ENCODE measurements at places on chromosomes 1 and 21.
A peak's percentile ranks its signal among the peaks of the same experiment; 100 is the strongest.

DNA sequence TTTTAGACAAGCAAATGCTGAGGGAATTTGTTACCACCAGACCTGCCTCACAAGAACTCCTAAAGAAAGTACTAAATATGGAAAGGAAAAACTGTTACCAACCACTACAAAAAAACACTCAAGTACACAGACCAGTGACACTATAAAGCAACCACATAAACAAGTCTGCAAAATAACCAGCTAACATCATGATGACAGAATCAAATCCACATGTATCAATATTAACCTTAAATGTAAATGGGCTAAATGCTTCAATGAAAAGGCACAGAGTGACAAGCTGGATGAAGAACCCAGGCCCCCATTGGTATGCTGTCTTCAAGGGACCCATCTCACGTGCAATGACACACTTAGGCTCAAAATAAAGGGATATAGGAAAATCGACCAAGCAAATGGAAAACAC, 529.9 kb upstream of the CAMK1G start:
- DNase-seq: no peak

- no peak for DNase-seq
Measured at GRCh38 chr1:175278734-175279116, 86.1 kb upstream of the KIAA0040 start.

DNA sequence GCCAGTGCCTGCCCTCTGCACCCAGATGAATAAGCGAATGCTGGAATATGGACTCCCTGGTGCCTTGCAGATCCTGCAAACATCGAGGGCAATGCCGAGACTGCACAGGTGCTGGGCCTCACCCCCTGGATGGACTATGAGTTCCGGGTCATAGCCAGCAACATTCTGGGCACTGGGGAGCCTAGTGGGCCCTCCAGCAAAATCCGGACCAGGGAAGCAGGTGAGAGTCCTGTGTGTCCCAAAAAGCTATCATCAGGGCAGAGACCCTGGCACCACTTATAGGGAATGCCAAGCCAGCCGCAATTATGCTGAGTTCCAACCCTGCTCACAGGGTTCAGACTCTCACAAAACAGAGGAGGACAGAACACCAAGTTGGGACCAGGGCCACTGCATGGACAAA, 17.2 kb downstream of the TMEM81 start:
- DNase-seq: no peak

DNA sequence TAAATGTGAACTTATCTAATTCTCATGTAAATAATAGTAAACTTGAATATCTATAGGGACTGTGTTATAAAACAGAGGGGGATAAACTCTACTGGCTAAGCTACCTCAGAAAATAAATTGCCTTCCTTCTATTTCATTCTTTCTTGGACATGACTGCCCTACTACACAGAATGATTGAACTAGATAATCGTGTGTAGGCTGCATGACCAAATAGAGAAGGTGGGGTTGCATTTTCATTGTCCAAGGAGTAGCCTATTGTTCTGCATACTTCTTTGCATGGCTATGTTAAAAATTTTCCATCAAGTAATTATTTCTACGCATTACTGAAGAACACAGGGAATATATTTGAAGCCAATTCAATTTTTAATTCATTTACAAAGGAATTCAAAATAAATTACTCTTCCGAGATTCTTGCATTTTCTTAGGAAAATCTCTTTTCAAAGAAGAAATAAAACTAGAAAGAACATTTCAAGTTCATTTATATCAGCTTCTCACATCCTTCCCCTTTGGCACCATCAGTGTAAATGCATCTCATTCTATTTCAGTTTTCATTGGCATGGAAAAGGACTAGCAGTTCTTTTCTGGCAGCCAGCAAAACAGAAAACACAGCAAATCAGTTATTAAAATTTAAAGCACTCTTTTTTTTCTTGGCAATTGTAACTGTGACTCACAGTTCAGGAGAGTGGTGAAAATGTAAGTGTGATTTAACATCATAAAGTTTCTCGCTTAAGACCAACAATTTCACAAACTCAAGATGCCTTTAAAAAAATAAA, 714.7 kb downstream of the NCAM2 start:
- no peak for DNase-seq

DNA sequence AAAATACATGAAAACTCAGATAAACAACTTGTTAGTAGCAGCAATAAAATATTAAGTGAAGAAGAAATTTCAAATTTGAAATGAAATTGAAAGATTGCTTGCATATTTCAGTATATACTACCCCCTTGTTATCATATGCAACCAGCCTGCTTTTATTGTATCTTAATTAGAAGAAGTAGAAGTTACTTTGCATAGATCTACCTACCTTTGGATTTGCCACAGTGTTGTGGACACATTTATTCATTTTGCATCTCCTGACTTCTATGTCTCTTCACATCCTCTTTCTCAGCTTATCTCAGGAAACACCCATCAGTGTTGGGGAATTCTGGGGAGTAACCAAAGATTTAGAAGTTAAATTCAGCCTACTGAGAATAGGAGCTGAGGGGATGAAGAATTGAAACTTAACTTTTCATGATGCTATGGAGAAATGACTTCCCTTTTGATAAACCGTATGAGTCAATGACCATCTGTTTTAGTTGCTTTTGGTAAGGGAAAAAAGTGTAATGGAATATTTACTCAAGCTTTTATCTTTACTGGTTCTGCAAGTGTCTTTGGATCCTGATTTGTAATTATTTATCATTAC, 96.9 kb downstream of the RGL1 start:
- DNase-seq: no peak

DNA sequence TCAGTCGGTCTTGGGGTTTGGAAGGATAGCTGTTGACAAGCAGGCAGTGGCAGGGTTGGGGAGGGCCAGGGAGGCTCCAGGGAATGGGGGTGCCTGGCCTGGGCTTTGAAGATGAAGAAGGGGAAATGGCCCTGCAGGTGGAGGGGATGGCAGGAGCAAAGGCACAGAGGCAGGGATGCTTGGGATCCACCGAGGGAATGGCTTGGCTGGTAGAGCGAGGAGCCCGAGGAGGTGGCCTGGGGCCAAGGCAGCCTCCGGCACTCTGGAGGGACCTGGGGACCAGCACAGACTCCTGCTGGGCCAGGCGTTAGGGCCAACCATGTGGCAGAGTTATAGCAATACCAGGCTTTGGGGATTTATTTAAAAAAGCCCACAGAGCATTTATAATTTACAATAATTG, 62.9 kb upstream of the EDN2 start:
- DNase-seq: no peak

DNA sequence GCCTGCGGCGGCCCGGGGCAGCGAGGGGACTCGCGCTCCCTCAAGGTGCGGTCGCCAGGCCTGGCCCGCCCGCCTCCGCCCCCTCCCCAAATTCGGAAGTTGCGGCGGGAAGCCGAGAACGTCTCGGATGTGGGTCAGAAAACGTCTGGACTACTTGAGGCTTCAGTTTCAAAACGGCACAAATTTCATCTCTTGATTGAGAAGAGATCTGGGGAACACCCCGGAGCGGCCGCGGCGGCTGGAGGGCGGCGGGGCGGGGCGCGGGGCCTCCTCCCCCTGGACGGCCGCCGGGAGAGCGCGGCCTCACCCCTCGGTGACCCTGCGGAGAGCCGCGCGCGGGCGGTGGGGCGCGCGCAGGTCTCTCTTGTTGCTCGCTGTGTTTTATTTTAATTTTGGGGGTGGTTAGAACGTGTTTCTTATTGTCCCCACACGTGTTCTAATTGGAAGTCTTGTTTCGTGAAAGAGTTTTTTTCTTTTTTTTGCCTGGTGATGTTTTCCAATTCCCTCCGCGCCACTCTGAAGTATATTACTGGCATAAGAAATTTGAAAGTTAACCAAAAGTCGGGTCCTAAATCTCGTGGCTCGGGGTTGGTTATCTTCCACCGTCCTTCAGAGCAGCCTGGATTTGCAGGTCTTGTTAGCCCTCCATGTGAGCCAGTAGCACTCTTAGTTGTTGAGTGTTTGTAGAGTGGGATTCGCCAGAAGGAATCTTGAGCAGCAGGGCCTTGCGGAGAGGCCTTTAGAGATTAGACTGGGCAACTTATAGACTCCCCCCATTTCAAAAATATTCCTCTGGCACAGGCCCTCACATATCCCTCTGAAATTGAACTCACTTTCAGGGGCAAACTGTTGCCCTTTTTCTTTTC, 749 bp downstream of the PCBP3 start:
- no peak for DNase-seq

DNA sequence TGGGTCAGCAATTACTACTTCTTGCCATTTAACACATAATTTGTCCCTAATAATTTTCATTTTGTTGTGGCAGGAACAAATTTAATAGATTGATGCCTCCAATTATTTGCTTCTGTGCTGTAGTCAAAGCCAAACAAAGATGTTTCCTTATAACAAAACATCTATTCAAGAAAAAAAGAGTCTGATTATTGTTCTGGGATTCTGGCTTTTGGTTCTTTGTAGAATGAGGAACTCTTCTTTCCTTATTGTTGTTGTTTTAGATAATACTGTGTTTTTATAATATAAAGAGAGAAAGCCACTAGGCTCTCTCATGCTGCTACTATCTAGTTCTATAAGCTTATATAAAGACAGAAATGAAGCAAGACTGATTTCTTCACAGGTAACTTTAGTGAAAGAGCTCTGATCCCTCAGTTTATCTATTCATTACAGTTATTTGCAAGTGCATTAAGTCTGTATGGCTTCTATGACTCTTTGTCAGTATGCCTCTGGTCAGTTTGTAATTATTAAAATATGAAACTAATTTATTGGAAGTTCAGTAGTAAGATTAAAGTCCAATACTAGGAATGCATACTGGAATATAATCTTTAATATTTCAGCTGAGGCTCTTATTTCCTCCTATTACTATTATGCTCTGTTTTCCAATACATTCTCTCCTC, 37.4 kb downstream of the PRKACB start:
- DNase-seq: no peak

GRCh38 chr1:24846671-24847070, 83.4 kb downstream of the RUNX3 start:
- no peak for DNase-seq

- no peak for DNase-seq
Measured at GRCh38 chr1:235971020-235971419, 93.9 kb downstream of the NID1 start.

GRCh38 chr1:94624203-94624602, 82.6 kb upstream of the F3 start:
- DNase-seq: no peak

GRCh38 chr21:31366825-31367224, 22.8 kb upstream of the TIAM1 start:
- no peak for DNase-seq

DNA sequence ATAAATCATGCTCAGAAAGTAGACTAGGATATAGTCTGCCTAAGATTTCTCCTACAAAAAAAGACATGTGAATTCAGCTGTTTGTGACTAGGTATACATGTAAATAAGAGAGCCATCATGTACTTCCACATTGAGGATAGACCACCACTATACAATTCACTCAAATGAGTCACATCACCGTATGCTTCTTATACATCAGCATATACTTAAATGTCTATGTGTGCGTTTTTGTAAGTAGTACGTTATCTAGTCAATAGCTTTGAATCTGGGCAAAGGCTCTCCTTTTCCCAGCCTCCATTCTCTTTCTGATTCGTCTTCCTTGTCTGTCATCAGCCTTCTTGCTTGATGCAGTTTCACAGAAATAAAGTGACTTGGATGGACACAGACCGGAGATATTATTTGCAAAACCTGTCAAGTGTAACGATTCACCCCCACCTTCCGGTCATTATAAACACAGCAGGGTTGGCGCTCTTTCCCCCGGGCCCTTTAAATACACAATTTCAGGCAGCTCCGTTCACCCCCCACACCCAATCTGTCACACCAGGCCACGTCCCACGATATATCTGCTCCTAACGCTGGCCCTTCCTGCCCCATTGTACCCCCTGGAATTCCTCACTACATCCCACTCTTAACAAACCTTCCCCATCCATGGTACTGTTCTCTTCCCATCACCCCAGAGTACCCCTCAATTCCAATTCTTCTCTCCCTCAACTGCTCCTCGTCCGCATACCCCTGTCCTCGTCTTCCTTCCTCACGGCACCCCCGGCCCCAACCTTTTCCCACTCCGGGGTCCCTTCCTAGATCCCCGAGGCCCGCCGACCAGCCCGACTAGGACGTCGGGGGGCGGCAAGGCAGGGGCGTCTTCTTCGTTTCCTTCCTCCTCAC, 636 bp downstream of the VAMP4 start:
- DNase-seq: peak; percentile 11

DNA sequence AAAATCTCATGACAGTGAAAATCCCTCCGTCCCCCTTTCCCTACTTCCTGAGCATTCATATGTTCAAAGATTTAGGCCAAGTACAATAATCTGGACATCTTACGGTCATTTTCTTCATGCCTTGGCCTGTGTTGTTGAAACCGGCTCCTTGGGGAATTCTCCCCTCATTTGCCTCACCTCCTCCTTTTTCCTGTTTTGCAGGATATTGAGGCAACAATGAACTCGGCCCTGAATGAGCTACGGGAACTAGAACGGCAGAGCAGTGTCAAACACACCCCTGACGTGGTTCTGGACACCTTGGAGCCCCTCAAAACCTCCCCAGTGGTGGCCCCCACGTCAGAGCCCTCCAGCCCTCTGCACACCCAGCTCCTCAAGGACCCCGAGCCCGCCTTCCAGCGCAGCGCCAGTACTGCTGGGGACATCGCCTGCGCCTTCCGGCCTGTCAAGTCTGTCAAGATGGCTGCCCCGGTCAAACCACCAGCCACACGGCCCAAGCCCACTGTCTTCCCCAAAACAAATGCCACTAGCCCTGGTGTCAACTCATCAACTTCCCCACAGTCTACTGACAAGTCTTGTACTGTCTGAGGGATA, 9.3 kb upstream of the IKBKE start:
- no peak for DNase-seq

DNA sequence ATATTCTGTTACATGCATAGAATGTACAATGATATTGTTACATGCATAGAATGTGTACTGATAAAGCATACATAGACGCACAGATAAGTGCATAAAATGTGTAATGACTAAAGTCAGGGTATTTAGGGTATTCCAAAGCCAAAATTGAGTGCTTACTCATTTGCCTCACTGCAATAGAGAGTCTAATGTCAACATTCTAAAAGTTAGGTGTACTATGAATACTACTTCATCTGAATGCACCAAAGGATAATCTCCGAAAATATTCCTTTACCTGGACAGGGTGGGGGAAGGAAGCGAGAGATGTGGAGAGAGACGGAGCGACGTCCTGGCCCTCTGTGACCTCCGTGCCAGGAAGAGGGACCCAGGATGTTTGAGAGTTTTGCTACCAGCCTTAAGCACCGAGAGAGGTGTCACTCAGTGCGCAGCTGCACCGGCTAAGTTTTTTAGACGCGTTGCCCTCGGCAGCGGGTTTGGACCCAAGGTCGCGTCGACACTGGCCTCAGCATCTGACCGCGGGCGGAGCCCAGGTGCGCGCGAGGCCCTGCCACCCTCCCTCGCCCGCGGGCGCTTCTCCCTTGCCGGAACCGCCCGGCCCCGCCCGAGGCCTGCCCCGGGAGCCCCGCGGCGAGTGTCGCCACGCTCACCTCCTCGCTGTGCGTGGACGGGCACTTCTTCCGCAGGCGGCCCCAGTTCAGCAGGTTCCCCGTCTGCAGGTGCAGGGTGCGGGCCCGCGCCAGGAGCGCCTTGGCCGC, 660 bp downstream of the GCLM start:
- peak; percentile 38 for DNase-seq

DNA sequence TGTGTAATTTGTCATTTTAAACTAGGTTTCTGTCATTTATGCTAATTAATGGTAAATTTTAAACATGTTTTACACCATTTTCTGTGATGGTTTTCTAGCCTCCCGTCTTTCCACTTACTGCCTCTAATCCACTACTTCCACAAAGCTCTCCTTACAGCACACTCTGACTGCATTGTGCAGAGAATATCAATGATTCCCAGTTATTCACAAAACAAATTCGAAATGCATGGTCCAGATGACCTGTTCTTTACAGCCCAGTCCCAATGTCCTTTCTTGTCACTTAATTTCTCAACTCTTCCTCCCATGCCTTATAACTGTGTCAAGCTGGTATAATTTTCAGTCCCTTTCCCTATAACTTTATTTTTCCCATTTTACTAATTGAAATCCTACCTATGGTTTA, 770.5 kb downstream of the USP25 start:
- DNase-seq: no peak
